ENCODE measurements at places on chromosomes 1 and 21.
A peak's percentile ranks its signal among the peaks of the same experiment; 100 is the strongest.

- DNase-seq: no peak
These were observed 50.6 kb downstream of the RAB3GAP2 start for GRCh38 chr1:220221670-220222069.

DNA sequence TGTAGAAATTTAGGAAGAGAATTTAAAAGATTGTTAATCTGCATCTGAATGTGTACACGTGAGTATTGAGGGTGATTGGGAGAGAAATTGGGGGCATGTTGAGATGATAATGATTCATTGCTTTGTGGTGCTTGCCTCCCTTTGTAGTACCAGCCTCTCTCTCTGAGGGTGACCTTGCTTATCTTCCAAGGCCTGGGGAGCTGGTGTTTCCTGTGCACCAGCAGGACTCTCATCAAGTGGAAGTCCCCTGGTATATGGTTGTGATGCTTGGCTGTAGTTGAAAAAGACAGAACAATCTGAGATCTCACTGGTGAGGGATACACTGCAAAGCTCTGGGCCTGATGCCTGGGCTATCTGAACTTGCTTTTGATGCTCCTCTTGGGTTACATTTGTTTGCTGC is 4.0 kb downstream of the TCHHL1 start:
- DNase-seq: no peak

GRCh38 chr21:31190516-31190915 is 152.2 kb upstream of the KRTAP19-8 start:
- DNase-seq: no peak

DNA sequence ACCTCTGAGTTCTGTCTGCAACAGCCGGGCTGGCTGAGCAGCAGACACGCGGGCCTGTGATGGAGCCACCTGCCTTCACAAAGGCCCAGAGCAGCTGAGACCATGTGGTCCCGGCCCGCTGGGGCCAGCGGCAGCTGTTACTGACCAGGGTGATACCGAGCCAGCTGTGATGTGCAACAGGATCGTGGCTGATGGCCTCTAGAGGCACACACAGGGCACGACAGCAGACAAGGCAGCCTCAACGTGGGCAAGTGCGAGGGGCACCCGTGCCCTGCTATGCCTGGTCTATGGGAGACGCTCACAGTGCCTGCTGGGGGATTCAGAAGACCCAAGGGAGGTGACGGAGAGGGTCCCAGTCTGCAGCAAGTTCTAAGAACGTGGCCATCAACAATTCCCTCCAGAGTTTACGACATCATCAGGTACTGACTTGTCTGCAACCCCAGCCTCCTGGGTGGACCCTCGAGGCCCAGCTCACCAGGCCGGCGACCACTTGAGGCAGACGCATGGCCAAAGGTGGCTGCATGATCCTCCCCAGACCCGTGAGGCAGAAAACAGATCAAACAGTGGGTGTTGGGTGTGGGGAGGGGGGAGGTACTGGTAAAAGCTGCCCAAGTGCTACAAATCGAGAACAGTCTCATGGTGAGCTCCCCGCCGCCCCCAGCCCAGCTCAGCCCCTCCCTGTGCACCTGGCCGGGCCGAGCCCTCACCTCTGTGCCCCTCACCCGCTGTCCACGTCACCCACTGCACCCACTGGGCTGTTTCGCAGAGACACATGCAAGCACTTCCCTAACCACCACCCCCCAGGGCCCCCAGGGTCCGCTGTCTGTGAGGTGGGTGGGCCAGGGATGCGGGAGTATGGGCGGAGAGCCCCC is 6.0 kb downstream of the POFUT2 start:
- DNase-seq: no peak

- DNase-seq: peak; percentile 77
These were observed 197.8 kb downstream of the VAV3 start for GRCh38 chr1:107767156-107767582.

- DNase-seq: no peak
These were observed 114.1 kb downstream of the SIM2 start for GRCh38 chr21:36813052-36813451.

GRCh38 chr1:95650631-95651030 is 416.6 kb downstream of the RWDD3 start:
- no peak for DNase-seq

DNA sequence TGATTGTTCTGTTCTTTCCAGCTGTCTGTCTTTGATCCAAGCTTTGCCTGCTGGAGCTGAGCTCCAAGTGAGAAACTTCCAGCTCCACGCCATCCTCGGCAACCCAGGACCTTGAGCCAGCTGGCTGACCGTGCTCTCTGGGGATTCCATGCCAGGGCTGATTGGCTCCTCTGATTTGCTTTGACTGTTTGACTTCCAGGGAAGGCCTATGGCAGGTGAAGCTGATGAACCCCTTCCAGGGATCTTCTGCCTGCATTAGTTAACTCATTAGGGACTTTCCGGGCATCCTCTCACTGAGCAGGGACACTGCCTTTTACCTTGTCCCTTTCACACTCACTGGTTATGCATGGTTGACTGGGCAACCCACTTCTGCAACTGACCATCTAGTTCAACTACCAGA is 406.1 kb downstream of the RPS6KC1 start:
- DNase-seq: no peak

DNA sequence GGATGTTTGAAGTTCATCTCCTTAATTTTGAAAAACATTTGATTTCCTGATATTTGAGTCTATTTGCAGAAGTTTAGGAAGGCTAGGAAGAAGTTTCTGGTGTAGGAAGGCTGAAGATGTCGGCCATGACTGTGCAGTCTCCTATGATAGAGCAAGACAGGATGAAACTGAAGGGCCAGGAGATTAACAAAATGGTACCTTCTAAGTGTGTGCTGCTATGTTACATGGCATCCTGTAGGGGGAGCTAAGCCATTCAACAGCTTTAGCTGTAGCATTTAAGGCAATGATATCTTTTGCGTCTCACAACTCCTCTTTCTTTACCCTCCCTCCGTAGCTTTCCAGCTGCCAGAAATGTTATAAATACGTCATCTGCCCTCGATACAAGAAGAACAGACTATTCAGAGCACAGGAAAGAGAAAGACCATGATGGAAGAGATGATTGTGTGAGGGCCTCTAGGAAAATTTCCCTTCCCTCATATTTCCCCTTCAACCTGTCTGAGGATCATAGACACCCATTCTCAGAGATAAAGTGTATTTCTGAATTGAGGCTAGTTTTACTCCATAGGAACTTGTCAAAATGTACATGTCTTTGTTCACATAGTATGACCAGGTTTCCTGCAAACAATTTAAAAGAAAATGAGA is 61.1 kb downstream of the XCL1 start:
- DNase-seq: no peak

DNA sequence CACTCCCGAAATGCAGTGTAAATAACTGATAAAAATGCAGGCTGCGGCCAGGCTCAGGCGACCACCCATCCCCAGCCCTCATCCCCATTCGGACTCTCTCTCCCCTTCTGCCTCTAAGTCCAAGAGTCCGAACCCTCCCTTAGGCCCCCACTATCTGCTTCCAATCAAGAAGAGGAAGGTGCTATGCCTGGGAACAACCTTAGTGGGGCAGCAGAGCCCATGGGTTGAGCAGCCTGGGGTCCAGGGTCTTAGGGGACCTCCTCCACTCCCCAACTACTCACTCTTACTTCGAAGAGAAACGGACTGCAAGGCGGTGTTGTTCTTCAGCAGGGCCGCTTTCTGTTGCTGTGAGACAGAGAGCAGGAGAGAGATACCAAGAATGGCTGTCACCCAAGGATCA is 12.2 kb downstream of the ARHGEF2 start:
- DNase-seq: no peak

DNA sequence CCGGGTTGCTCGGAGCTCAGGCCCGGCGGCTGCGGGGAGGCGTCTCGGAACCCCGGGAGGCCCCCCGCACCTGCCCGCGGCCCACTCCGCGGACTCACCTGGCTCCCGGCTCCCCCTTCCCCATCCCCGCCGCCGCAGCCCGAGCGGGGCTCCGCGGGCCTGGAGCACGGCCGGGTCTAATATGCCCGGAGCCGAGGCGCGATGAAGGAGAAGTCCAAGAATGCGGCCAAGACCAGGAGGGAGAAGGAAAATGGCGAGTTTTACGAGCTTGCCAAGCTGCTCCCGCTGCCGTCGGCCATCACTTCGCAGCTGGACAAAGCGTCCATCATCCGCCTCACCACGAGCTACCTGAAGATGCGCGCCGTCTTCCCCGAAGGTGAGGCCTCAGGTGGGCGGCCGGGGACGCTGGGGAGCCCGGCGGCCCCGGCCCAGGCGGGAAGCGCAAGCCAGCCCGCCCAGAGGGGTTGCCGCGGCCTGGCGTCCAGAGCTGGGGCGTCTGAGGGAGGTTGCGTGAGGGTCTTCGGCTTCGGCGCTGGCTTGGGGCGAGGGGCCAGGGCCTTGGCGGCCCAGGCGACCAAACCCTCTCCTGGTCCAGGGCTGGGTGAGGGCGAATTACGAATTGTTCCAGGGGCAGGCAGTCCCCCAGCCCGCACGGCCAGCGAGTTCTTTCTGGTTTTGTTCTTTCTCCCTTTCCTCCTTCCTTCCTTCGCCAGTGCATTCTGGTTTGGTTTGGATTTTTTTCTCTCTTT is 805 bp downstream of the SIM2 start:
- DNase-seq: no peak

GRCh38 chr21:14353726-14354125 is 29.2 kb downstream of the HSPA13 start:
- DNase-seq: no peak

- no peak for DNase-seq
These were observed 12.1 kb downstream of the ST6GALNAC3 start for GRCh38 chr1:76086597-76086996.
